ENCODE measurements at places on chromosomes 4 and X.

DNA sequence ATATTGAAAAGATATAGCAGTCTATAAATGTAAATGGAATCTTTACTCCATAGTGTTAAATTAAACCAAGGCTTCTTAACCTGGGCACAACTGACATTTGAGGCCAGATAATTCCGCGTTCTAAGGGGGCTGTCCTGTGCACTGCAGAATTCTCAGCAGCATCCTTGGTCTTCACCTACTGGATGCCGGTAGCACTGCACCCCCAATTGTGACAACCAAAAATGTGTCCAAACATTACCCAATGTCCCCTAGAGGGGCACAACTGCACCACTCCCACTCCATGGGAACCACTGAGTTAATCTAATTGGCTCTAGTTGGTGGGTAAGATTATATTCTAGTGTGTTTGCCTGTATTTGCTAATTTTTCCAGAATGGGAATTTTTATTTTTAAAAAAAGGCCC lies 16.6 kb downstream of the AP1S2 start:
- DNase-seq = no peak

DNA sequence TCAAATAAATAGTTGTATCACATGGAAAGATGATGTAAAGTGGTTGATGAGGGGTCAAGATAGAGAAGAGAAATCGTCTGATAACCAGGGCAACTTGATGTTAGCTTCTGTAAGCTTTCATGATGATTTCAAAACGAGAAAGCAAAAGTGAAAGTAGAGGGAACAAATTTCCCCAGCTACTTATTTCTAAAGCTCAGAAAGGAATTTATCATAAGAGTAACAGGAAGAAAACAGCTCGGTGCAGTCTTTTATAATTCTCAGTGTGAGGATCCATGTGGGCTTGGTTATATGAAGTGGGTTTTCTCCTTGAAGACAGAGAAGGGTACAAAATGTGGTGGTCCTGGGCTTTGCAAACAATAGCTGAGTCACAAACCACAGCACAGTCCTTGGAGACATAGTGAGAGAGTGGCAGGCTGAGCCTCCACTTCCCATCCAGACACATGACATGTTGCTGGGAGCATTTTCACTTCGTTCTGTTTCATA lies 32.1 kb upstream of the GLRA2 start:
- peak; percentile 3 for DNase-seq

GRCh38 chrX:23851544-23851943 lies 56.2 kb downstream of the APOO start:
- DNase-seq = no peak

DNA sequence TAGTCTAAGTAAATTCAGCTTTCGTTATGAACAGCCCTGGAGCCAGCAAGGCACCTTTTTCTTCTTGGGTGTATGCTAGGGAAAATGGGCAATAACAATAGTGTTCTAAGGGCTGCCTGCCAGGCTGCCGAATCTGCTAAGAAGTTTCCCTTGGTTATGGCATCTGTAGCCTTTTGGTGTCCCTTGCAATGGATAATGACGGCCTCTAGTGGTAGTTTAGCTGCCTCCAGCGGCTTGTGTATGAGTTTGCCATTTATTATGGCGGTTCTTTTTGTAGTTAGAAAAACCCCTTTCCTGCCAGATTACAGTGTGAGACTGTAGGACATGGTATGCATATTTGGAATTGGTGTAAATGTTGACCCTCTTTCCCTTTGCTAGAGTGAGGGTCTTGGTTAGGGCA lies 78.9 kb upstream of the SPIN4 start:
- no peak for DNase-seq

GRCh38 chr4:179871726-179872125 lies 2371.5 kb upstream of the TENM3 start:
- no peak for DNase-seq

DNA sequence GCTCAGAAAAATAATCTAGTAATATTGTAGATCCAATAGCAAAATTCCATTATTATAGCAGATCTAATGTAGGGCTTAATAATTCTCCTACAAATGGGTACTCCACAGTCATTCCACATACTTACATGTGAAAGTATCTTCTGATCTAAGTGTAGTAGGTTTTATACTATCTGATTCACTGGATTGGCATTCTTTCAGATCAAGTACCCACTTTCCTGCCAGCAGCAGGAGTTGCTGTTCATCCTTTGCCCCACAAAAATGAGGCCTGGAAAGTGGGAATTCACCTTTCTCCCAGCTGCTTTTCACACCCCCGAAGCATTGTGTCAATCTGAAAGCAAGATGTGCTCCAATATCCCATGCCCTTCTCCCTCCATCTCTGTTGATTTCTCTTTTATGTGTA lies 77.1 kb upstream of the RXFP1 start:
- DNase-seq = peak; percentile 18

- no peak for DNase-seq
Observed at GRCh38 chrX:15254852-15255251, 15.0 kb downstream of the ASB9 start.

DNA sequence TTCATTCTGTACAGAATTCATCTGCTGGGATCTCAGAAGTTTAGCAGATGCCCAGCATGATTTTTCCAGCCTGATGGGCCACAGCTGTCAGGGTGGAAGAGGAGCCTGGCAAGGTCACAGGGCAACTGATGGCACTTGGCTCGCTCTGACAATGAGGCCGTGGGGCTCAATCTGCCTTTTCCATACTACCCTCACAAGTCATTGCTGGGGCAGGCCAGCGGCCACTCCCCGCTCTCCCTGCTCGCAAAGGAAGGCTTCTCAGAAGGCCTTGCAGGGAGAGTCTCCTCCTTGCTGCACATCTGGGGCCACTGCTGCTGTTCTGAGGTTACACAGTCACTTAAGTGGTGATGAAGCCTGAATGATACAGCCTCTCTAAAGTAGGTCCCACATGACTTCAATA lies 349.1 kb downstream of the NR3C2 start:
- DNase-seq = no peak

DNA sequence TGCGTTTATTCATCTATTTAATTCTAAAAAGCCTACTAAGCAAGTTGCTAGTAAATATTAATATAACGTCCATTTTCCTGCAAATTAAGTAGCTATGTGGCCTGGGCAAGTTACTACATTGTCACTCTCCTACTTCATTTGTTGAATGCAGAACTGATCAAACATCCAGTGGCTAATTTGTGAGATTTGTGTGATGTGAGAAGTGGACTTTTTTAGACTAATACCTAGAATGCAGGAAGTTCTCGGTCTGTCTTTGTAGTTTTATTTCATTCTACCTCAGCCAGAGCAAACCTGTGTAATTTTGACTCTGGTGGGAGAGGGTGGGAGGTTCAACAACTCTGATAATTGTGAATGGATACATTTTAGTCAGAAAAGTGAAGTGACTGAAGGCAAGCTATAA lies 840 bp downstream of the GUF1 start:
- no peak for DNase-seq

GRCh38 chrX:100410901-100411801 lies 1.1 kb upstream of the PCDH19 start:
- no peak for DNase-seq

DNA sequence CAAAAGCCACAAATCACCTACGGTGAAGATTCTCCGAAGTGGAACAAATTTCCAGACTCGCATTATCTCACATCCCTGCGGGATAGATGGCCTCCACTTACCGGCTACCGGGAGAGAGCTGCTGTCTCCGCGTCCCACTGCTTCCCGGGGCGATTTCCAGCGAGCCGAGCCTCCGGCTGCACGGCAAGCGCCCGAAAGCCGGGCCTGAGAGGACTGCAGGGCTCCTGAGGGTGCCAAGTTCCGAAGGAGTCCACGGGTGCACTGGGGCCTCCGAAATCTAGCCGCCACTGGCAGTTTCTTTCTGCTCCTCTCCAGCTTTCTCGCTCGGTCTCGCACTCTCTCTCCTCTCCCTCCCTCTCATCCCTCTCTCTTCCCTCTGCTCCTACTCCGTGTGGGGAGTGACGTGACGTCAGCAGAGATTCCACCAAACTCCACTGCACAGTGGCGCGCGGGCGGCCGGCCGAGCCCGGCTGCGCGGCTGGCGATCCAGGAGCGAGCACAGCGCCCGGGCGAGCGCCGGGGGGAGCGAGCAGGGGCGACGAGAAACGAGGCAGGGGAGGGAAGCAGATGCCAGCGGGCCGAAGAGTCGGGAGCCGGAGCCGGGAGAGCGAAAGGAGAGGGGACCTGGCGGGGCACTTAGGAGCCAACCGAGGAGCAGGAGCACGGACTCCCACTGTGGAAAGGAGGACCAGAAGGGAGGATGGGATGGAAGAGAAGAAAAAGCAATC lies 14.0 kb upstream of the PITX2 start:
- no peak for DNase-seq

DNA sequence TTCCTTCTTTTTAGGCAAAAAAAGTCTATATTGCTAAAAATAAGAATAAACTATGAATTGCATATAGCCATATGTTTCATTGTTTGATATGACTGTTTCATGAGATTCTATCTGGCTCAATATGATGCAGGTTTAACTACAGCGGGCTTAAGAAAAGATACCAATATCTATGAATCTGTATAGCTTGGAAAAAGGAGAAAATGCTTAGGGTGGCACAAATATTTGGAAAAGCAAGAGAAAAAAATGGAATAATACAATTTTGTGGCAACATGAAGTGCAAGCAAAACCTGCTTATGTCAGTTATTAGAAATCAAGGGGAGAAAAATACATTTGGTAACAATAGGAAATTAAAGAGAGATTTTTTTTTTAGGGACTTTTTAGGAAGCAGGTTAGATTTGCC lies 48.3 kb upstream of the NFKB1 start:
- no peak for DNase-seq

GRCh38 chrX:68880846-68881552 lies 52.2 kb downstream of the EFNB1 start:
- no peak for DNase-seq

DNA sequence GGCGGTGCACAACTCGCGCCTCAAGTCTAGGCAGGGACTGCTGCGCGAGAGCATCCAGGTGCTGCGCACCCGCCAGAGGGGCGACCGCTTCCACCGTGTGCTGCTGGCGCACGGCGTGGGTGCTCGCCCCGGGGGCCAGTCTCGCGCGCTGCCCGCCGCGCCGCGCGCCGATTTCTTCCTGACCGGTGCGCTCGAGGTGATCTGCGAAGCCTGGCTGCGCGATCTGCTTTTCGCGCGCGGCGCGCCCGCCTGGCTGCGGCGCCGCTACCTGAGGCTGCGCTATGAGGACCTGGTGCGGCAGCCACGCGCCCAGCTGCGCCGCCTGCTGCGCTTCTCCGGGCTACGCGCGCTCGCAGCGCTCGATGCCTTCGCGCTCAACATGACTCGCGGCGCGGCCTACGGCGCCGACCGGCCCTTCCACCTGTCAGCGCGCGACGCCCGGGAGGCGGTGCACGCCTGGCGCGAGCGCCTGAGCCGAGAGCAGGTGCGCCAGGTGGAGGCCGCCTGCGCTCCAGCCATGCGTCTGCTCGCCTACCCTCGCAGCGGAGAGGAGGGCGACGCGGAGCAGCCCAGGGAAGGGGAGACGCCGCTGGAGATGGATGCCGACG lies 1.3 kb downstream of the CHST7 start:
- DNase-seq = peak; percentile 27

- DNase-seq = peak; percentile 36
Observed at GRCh38 chr4:102139132-102139573, 206.1 kb downstream of the SLC39A8 start.

DNA sequence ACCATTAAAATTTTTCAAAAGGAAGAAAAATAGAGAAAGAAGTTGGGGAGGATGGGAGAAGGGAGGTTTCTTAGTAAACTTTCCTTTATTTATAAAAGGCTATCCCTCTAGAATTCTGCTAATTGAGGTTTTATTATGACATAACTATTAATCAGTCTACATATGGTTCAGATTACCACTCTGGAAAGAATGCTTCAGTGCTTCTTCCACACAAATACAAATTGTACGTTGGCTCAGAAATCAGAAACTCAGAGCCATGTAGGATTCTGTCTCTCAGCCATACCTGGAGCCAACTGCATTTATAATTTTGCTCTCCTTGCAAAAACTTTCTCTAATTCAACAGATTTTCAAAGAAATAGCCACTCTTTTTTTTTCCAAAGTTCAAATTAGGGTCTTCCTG lies 37.1 kb downstream of the SRPX start:
- DNase-seq = no peak

GRCh38 chrX:3268829-3269228 lies 77.6 kb downstream of the MXRA5 start:
- DNase-seq = no peak

GRCh38 chr4:173752610-173753230 lies 222.7 kb upstream of the HAND2 start:
- DNase-seq = peak; percentile 9

DNA sequence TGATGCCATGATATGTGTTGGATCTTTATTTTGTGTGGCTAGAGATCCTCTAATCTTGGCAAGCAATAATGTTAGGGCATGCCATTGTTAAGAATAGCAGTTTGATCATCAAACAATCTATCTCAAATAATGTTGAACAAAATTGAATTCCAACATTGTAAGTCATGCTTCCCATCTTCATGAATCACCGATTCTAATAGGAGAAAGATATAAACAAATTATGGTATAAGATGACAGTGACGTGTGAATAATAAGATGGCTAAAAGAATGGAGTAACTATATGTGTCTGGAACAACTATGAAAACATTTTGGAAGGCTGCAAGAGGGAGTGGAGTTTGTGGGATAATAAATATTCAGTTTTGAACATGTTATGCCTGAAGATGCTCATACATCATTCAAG lies 208.4 kb downstream of the DTHD1 start:
- no peak for DNase-seq

DNA sequence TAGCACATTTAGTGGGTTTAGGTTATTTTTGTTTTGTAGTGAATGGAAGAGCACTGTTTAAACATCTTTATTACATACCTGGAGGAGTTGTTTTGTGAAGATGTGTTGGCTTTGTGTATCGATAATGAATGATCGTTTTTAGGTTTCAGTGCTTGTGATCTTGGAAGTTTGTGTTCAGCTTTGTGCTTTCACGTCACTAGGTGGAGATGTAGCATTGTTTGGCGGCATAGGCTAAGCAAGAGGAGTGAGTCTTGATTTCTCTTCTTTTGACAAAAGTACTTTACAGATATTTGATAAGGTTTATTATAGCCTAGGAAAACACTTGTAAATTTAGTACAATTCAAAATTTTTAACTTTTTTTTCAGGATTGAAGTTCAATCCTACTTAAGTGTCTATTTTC lies 50.4 kb downstream of the PDK3 start:
- DNase-seq = peak; percentile 48

DNA sequence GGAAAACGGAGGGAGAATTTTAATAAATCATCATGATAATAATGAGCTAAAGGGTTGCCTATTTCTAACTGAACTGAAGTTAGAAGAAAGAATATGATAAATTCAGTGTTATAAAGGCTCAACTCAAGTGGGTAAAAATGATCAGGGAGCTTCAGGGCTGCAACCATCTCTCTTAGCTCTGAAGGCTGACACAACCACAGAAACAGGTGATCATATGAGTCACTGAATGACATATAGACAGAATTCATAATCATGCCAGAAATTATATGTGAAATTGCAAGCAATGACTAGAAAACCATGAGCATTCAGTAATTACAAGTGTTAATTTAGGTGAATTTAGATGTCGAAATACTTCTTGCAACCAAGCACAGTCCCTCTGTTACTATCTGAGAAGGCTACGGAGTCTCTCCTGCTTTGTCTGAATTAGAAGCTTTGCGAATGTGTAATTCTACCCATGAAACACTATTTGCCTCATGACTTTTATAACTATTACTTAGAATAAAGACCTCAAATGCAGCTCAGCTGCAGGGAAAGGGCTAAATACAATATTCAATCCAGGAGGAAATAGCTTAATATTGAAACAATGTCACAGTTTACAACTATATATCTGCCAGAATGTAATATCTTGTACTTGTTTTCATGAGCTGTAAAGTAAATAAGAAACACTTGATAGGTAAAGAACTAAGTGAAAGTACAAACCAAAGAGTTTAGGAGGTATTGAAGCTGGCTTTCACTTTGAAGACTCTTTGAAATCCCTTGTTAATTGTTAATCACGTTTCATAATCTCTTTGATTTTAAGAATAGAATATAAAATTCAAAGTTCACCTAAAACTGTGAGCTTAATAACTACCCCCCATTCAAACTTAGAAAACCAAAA lies 1972.6 kb downstream of the ARAP2 start:
- no peak for DNase-seq

All from choroid plexus epithelial cell (primary cell).